ENCODE measurements at places on chromosomes 13 and 19.

DNA sequence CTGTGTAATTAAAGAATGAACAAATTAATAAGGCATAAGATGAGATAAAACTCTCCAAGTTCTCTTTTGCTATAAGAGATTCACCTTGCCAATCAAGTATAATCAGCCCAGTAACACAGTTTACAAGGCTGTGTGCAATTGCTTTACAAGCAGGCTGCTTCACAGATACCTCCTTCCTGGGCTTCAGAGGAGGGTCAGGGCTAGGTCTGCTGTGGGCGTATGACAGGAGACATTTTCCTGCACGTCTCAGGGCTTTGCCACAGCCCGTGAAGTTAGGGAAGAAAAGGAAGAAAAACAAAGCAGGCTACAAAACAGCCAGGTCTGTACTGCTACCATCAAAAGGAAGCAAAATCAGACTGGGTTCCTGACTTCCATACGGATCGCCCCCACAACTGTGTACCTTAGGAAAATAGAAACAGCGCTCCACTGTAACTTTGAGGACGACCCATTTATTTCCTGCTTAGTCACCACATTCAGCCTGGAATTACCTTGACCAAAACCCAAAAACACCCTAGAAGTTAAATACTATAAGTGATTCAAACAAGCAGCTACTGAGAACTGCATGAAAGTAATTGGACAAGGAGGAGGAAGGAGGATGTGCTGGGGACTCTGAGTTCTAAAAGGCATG lies 12.4 kb downstream of the EFNB2 start:
- peak; percentile 39 for DNase-seq
- H3K27me3 ChIP-seq: no peaks in the 10 kb centered on the region
- H3K36me3 ChIP-seq: 0 out of 2 replicates have a peak, but pooled peaks cover 5% of the 10 kb centered on the region
- peak overlapping the region; percentile 51 for H3K27ac ChIP-seq
- peak overlapping the region; percentile 44 for H3K4me3 ChIP-seq
- peaks cover 43% of the 10 kb centered on the region for H3K4me1 ChIP-seq

DNA sequence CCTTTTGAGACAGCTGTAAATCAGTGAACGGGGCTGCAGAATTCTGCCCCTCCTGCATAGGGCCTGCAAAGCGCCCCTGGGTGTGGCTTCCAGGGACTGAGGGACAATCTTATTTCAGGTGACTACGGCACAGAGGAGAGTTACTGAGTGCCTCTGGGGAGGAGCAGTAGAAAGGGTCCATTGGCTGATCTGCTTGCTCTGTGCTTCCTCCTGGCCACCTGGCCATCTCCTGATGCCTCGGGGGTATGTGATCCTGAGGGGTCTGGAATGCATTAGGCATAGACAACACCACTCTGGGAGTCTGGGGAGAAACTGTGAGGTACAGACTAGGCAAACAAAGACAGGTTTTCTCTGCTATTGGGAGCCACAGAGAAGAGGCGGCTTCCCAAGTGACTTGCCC lies 2.8 kb downstream of the KCTD15 start:
- H3K4me3 ChIP-seq: no peak overlapping the region
- no peak for DNase-seq
- H3K36me3 ChIP-seq: no peaks in the 10 kb centered on the region
- H3K4me1 ChIP-seq: peaks cover 8% of the 10 kb centered on the region

- peak; percentile 46 for DNase-seq
- H3K4me1 ChIP-seq: peaks cover 47% of the 10 kb centered on the region
- H3K4me3 ChIP-seq: no peak overlapping the region
Measured at GRCh38 chr19:50928831-50929230, 17.6 kb upstream of the KLK4 start.

DNA sequence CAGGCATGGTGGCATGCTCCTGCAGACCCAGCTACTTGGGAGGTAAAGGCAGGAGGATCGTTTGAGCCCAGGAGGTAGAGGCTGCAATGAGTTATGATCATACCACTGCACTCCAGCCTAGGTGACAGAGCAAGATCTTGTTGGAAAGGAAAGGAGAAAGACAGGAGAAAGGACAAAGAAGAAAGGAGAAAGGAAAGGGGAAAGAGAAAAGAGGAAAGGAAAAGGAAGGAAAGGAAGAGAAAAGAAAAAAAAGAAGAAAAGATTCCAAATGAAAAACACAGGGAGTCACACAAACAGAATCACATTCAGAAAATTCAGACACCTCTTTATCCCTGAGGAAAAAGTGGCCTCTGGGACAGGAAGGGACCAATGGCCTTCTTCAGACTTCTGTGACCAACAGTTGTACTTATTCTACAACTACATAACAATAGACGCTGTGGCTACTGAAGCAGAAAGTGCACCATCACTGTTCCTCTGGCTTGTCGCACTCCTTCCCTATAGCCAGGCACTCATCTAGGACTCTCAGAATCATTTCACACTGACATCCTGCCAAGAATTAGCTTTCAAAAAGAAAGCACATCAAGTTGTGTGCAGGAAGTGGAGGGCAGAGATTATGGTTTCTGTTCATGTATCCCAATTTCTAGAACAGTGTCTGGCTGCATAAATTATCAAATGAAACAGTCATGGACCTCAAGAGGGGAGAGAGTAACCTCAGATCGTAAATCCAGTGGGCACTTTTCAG lies 5.9 kb downstream of the MTMR6 start:
- H3K36me3 ChIP-seq: no peaks in the 10 kb centered on the region
- H3K27ac ChIP-seq: no peak overlapping the region
- peaks cover 13% of the 10 kb centered on the region for H3K4me1 ChIP-seq
- DNase-seq: no peak
- no peaks in the 10 kb centered on the region for H3K27me3 ChIP-seq
